ENCODE measurements at places on chromosomes 4 and X.
A peak's percentile ranks its signal among the peaks of the same experiment; 100 is the strongest.

DNA sequence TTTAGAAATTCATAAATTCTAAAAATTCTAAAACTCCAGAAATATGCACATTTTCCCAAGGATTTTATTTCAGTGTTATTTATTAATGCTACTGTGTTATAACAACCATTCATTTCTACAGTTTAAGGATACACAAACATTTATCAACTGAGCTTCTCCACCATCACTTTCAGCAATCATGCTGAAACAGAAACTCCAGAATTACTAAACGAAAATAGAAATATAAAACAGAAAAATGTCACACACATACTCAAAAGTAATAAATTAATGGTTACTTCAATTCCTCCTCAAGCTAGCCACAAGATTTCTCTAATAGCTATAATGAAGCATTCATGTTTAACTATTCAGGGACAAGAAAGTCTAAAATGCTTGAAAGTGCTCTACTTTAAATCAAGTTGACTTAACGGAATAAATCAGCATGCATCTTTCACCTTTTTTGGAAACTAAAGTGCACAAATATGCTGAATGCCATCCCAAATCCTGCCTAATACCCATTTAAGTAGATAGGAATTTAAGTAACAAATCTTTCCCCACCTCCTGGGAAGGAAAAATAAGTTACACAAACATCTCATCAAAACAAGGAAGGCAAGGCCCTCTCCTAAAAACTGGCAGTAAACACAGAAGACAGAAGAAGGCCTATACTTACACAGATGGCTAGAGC is 563 bp downstream of the FAM13A start:
- DNase-seq = no peak

DNA sequence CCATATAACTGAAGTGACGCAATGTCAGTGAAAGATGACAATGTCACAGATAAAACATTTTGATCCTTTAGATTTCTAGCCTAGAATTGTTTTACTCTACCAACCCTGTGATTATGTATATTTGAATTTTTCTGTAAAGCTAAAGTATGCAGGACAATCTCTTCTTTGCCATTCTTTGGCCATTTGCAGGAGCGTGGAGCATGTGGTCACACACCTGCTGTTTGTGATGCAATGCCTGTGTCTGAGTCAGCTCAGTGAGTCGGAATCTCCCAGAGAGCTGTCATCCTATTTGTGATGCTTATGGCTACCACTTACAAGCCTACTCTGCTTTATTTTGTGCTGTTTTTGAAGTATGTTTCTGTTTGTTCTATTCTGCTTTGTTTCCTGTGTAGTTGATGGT is 214.5 kb downstream of the NAF1 start:
- no peak for DNase-seq

DNA sequence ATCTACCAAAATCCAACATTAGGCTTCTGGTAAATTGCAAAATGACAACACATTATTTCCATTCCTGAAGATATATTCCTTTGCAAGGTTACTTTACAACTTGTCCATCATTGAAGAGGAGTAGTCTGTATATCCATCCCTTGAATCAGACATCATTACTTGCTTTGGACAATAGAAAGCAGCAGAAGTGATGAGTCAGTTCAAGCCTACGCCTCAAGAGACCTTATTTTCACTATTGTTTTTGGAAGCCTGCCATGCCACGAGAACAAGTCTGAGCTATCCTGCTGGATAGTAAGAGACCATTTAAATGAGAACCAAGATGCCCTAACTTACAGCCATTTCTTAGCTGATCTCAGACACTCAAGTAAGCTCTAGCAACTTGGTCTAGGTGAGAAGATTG is 246.0 kb upstream of the HHIP start:
- DNase-seq = no peak

DNA sequence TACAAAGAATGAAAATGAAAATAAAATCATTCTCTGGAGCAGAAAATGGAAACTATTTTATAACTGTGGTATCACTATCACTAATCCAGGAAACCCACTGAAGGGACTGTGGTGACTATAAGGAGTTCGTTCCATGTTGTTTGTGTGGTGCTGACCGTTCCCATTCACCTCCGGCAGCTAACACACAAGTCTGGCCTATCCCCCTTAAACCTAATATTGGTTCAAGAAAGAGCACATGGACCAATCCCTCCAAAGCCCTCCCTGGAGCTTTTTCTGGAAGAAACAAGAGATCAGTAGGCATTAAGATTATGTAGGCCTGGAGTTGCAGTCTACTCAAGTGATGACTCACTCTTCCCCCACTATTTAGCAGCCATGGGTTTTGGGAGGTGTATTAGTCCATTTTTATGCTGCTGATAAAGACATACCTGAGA is 25.9 kb upstream of the FAM241A start:
- no peak for DNase-seq

DNA sequence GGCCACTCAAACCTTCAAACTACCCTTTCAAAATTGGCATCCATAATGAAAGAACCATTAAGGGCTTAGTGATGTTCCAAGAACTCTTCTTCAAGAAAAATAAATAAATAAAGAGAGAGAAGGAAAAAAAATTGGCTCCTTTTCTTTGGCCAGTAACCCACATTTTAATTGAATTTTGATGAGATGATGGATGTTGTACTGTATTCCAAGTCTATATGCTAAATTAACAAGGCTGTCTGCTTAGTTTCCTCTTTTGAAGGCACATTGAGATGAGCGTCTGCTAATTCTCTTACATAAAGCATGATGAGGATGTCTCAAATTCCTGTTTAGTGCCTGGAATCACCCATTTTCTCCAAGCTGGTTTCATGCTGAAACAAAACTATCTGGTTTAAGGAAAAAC is 33.4 kb downstream of the PHOX2B start:
- DNase-seq = no peak

- no peak for DNase-seq
These were observed 74.1 kb downstream of the BANK1 start for GRCh38 chr4:101864660-101865059.

DNA sequence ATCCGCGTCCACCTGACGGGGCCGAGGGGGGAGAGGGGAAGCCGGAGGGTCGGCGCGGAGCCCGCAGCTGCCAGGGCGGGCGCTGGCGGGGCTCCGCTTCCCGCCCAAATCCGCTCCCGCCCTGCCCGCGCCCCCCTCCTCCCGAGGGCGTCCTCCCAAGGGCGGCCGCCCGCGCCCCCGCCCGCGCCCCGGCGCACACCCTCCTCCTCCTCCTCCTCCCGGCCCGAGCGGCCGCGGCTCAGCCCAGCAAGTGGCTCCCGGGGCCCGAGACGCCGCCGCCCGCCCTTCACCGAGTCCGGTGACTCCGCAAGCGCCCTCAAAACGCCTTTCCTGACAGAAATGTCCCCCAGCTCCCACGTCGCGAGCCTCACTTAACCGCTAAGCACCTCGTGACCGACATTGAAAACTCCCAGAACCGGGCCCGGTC is 487 bp downstream of the HMGB2 start:
- peak; percentile 11 for DNase-seq

GRCh38 chr4:174190832-174191500 is 92.5 kb downstream of the FBXO8 start:
- DNase-seq = no peak

DNA sequence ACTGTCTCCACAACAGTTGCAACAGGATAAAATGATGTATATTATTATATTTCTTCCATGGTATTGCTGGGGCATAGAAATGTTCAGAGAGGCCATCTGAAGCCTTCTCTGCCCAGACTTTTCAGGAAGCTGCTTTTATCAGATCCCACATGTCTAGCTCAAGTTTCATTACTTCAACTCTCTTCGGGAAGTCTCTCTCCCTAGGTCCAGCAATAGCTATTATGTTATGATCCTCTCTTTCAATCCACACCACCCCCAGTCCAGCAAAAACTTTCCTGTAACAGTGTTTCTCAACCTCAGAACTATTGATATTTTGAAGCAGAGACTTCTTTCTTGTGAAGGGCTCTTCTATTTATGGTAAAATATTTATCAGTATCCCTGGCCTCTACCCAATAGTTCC is 44.9 kb downstream of the CXCL1 start:
- DNase-seq = no peak

DNA sequence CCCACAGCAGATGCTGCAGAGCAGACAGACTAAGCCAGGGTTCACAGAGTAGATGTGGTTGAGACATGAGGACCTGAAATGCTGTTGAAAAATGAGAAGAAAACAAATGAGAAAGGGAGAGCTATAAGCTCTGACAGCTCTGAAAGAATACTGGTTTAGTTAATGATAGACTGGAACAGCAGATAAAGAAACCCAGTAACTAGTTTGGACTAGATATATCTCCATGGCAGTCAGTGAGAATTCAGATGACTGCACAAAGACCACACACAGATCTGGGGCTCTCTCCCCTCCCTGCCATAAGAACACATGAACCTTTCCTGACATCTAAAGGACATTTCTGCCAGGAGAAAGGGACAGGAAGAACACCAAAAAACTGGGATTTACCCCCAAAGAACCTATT is 8.2 kb downstream of the NAA11 start:
- DNase-seq = no peak

DNA sequence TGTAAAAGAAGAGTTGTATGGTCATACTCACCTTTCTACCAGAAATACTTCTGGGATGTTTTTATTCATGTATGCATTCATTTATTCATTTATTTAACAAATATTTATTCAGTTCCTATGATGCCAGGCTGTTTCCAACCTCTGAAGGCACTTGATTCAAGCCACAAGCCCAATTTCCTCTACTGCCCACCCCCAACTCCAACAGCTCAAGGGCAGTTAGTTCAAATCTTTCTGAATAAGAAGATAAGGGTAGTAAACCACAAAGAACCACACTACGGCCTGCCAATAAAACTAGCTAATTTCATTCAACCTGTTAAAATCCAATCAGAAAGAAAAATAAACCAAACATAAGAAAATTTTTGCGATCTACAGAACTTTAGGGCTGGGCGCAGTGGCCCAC is 31.2 kb downstream of the LRBA start:
- DNase-seq = no peak

- no peak for DNase-seq
These were observed 25.1 kb downstream of the SMIM31 start for GRCh38 chr4:164779080-164779479.

DNA sequence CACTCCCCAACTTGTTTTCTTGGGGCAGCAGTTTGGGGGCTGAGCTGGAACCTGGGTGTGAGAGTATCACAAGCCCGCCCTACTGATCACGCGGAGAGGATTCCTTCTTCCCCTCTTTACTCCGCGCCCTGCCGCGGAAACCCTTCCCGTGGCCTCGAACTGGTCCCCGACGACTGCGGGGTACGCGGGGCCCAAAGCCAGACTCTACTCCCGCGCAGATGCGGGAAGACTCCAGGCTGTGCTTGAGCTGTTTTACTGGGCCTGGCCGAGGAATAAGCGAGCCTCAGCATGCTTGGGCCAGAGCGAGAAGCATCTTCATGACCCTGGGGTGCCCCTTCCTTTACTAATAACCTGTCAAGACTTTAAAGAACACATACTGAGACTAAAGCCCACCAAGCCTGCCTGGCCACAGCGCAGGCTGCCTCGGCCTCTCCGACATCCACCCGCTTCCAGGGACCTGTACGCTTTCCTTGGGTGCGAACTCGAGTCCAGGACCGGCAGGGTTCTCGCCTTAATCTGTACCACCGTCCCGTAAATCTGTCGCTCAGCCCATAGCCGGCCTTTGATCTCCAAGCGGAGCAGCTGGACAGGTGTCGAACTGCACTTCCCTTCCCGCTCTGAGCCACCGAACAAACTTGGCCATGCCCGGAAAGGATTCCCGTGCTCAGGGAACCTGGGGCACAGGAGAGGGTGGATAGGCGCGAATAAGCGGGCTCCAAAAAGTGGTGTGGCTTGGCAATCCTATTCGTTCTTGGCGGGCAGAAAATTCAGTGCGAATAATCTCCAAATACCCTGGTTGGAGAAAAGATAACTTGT is 55.0 kb upstream of the TMEM33 start:
- no peak for DNase-seq

DNA sequence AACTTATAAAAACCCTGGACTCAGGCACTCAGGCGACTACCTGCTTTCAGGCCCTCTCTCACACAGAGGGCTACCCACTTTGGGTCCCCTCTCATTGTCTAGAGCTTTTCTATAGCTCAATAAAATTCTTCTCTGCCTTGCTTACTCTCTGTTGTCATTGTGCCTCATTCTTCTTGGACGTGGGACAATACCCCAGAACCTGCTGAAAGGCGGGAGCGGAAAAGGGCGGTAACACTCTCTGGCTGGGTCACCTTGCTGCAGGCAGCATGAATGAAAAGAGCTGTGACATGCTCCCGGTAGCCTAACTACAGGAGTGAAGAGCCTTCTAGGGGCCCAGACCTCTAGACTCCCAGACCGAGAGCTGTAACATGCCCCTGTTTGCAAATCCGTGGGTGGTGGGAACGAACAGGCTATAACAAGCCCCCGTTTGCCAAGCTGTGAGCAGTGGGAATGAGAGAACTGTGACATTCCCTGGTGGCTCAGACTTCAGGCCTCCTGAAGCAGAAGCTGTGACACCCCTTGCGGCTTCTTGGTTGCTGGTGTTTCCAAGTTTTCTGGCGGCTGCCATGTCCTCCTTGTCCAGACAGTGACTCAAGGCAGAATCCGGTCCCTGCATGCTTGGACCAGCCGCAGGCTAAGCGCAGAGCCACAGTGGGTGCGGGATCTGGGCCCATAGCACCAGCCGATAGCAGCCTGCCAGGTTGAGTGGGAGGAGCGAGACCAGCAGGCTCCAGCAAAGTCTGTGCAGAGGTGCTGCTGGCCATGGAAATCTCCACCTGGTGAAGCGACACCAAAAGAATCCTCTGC is 684.6 kb downstream of the ARAP2 start:
- no peak for DNase-seq

- no peak for DNase-seq
These were observed 163.2 kb upstream of the FAM9B start for GRCh38 chrX:9196961-9197640.

DNA sequence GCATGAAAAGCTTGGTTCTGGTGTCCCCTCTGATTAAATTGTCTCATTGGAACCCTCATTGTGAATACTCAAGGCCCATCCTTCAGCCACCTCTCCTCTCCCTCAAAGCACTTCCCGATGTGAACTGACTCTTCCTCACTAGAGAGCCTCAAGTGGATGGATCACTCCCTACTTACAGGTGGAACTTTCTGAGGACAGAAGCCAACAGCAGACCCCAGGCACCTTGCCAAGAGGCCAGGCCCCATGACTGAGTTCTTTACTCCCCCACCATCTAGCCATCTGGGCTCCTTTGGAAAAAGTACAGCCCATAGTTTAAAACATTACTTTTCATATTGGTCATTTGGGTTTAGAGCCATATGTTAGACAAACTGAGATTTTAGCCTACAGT is 224.1 kb downstream of the SHROOM3 start:
- no peak for DNase-seq

- DNase-seq = no peak
These were observed 62.7 kb downstream of the CHST7 start for GRCh38 chrX:46636223-46636622.

Measured in stimulated activated CD4-positive, alpha-beta T cell treated with anti-CD3 and anti-CD28 coated beads, Interleukin-15, amount 100 ng/mL, for 1 hour (primary cell).